ENCODE measurements at places on chromosomes 1 and 21.

DNA sequence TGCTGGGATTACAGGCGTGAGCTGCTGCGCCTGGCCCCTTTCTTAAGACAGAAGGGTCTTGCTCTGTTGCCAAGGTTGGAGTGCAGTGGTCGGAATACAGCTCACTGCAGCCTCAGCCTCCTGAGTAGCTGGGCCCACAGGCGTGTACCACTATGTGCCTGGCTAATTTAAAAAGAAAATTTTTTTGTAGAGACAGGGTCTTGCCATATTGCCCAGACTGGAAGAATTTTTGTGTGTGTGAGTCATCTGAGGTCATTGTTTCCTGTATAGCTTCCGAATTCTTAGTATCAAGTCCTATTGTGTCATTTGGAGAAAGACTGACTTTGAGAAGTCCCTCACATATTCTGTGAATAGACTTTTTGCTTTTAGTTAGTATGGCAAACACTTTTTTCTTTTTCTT is 4.7 kb downstream of the SZRD1 start:
- no peak for DNase-seq

DNA sequence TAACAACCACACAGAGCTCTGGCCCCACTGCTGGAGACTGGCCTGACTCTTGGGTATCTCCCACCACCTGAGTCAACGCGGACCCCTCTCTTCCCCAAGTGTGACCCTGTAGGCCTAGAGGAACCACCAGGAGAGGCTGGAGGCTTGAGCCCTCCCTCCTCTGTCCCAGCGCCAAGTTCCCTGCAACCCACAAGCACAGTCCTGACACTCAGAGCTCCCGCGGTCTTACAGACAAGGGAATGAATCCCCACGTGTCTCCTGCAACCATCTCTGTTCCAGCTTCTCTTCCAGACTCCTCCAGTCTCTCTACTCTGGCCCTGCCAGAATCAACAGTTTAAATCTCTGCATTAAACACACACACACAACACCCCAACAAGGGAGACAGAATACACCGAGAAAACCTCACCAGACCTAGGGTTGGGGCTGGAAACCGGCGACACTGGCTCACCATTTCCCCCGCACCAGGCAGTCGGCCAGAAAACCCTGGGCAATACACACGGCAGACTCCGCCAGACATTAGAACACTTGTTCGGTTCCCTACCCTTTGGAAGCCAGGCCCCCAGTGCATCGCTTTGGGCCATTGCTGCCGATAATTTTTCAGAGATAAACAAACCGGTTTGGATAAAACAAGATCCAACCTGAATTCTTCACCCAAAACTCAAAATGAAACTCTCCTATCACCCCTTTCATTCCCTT is 21.7 kb downstream of the CASZ1 start:
- no peak for DNase-seq

GRCh38 chr1:164813776-164814175 is 254.8 kb downstream of the PBX1 start:
- no peak for DNase-seq

DNA sequence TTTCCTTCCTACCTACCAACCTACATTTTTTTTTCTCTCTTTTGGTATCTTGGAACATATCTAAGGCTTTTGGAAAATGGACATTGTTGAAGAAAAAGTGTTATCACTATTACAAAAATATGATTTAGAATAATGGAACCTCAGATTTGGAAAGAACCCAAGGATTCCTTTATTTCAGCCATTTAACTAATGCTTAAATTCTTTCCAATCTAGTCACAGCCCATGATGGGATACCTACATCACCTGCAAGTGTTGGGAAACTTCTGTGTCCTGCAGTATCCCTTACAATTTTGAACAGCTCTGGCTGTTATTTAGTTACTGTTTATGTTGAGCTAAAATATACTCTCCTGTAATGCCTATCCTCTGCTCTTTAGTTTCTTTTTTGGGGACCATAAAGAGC is 22.3 kb upstream of the APOBEC4 start:
- no peak for DNase-seq

Measured in stimulated activated CD4-positive, alpha-beta T cell treated with anti-CD3 and anti-CD28 coated beads, Interleukin-4, amount 100 ng/mL, for 1 hour (primary cell).